ENCODE measurements at places on chromosomes 12 and 14.
A peak's percentile ranks its signal among the peaks of the same experiment; 100 is the strongest.

DNA sequence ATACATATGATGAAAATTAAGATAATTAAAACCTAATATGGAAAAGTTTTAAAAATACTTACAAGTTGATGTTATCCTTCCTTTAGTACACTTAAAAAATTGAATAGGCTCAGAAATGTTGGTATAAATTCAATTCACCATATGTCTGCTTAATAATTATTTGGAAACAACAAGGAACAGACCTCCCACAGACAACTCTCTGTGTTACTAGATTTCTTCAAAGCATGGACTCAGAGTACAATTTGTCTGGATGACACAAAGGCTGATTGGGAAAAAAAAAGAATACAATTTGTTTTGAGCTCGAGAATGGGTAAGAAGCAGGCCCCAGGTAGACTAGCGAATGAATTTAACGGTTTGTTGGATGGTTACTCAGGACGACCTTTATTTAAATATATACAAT lies 48.9 kb upstream of the BTG1 start:
- no peak for DNase-seq

DNA sequence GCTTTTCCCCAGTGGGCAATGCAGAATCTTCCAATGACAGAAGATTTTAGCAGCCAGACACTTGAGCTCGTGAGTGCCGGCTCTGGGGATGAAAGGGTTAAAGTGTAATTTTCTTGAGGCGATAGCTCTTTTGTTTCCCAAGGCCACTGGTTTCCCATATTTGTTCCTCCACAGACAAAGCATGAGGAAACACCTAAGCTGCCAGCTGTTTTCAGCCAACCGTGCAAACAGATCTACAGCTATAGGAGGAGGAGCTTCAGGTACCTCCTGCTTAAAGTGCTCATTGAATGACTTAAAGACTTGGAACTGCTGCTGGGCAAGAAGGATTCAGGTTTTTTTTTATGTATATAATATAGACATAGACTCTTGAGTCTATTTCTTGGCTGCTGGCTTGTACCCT lies 1311.5 kb downstream of the TMEM121 start:
- DNase-seq = no peak

- DNase-seq = no peak
Observed at GRCh38 chr12:123011701-123012100, 31.2 kb downstream of the ARL6IP4 start.

DNA sequence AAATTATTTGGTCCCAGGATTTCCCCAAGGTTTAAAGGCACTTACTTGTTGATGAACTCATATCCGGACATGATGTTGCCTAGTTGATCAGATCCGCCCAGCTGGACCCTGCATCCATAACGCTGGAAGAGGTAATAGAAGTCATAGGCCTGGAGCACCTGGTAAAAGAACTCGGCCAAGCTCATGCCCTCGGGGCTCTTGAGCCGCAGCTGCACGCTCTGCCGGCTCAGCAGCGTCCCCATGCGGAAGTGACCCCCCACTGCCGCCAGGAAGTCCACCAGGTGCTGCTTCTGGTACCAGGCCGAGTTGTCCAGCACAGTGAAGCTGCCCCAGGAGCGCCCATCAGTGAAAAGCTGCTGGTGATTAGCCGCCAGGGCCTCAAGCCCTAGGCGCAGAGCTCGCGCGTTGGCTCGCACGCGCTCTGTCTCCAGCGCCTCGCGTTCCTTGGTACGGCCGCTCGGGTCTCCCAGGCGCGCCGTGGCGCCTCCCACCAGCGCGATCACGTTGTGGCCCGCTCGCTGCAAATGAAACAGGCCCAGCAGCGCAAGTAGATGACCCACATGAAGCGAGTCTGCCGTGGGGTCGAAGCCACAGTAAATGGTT lies 545 bp downstream of the YARS2 start:
- peak; percentile 70 for DNase-seq

DNA sequence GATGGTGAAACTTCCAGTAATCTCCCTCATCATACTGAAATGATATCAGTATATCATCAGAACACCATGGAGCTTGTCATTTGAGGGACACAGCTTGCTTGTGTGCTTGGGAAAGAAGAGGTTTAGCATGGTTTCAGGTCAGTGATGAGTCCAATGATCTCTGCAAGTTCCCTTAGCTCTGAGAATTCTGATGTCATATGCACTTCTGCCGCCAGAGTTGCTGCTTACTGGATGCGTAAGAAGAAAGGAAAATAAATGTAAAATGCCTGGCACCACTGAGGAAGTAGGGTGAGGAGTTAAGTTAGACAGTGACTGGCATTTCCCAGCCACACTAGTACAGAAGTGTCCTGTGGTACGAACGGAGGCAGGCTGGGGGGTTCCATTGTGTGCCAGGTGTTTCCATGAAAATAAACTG lies 22.6 kb downstream of the PRKCH start:
- no peak for DNase-seq

GRCh38 chr14:101932673-101933072 lies 31.7 kb upstream of the DYNC1H1 start:
- DNase-seq = no peak

DNA sequence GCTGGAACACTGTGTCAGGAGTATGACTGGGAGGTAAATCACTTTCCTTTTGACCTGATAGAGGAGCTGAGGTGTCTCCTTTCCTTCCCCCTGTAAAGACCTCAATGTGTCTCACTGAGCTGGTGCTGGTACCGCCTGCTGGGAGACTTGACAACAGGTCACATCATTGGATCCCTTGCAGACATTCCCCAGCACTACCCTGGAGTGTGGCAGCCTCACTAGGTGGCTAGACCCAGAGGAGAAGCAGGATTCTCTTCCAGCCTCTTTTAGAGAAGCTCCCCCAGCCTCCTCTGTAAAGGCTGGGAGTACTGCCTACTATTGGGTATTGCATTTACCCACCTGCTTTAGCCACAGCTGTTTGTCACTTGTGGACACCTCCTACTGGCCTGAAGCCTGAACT lies 223.9 kb downstream of the ADGRD1 start:
- DNase-seq = no peak

DNA sequence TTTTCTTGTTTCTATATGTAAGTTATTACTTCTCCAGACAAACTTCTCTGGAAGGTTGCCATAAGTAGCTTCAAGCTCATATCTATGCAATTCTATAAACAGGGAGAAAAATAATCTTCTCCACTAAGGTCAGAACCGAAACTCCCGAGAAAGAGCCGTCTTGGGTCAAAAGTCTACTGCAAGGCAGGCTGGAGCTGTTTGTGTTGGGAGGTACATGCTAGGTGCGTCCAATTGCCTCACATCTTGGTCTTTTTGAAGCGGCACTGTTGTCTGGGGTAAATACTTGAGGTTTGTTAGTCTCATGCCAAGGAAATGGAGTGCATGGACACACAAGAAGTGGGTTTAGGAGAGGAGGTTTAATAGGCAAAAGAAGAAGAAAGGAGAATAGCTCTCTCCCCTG lies 674.7 kb upstream of the TMEM132C start:
- no peak for DNase-seq

DNA sequence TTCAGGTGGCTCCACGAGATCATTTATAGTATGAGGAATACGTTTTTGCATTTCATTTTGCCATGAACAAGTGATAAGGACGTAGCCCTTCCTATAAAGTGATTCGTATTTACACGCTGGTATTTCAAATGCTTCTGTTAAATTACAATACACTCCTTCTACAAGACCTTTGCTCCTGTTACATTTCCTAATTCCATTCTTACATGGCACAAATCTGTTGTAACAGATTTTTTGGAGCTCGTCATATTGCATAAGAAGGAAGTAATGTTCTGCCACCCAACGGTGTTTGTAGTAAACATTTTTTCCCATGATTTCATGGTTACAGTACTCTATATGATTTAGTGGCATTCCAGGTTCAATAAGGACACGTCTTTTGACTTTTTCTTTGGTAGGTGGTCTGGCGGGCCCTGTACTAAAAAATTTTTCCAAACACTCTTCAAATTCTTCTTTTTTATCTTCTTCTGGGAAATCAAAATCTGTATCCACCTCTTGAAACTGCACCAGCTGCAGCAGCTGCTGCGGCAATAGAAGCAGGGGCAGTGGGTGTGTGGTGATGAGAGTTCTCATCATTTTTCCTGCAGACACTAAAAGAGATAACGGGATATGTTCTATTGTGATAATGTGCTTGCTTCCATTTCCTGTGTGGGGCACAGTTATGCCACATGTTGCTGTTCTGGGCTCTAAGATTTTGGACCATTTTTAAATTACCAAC lies 4.2 kb downstream of the RNASE9 start:
- no peak for DNase-seq

DNA sequence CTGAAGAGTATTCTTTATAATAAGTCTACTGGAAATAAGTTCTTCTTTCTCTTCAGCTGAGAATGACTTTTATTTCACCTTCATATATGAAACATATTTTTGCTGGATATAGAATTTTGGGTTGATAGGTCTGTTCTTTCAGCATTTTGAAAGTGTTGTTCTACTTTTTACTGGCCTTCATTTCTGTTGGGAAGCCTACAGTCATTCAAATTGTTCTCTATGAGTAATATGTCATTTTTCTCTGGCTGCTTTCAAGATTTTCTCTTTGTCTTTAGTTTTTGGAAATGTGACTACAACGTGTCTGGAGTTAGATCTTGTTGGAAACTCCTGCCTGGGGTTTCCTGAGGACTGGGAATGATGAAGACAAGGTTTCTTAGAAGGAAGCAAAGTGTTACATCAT lies 10.0 kb downstream of the FGFR1OP2 start:
- DNase-seq = no peak

- no peak for DNase-seq
Observed at GRCh38 chr14:68016255-68016914, 196.8 kb downstream of the RAD51B start.

GRCh38 chr12:81369175-81369574 lies 291.3 kb downstream of the ACSS3 start:
- DNase-seq = no peak

DNA sequence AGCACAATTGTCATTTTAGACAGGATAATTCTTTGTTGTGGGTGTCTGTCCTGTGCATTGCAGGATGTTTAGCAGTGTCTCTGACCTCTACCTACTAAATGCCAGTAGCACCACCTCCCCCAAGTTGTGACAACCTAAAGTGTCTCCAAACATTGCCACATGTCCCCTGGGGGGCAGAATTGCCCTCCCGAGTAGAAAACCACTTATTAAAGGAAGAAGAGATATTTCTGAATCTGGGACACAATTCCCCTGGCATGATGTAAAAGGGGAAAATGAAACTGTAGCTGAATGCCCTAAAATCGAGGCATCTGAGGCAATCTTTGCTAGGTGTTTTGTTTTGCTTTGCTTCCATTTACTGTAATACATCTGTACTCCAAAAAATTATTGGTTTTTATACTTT lies 116.8 kb upstream of the NAP1L1 start:
- no peak for DNase-seq

DNA sequence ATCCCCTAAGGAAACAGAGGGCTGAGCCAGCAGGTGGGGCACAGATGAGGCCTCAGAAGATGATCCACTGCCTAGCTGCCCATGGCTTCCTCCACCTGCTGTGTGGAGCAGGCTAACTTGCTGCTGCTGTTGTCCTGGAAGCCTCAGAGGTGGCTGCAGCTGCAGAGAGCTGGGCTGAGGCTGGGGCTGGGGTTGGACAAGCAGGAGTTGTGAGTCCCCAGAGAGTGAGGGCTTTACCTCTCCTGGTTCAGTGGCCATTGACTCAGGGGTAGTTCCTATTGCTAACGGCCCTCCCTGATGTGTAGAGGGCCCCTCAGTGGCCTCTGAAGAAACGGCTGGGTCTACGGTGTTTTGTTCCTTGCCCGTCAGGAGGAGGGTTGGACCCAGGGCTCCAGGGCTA lies 13.7 kb upstream of the PRKAG1 start:
- no peak for DNase-seq

GRCh38 chr14:30656190-30656632 lies 34.1 kb downstream of the SCFD1 start:
- peak; percentile 39 for DNase-seq

DNA sequence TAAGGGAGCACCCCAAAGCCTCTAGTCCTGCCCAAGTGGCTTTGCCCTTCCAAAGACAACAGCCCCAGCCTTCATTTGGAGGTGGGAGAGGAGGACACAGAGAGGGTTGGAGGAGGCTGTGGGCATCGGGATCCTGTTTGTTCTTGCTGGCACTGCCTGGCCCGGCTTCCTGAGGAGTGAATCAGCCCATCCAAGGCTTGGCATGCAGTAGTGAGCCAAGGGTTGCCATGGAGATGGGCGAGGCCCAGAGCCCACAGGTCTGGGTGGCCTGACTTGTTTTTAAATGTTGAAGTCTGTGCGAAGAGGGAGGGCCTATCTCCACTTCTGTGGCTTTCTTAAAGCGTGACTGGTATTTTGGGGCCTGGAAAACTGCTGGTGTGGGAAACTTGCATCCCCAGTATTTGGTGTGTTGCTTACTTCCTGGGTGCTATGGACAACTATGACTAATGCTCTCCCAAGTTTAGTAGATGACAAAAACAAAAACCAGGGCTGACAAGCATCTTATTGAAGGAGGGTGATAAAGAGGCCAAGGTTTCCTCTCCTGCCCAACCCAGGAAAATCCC lies 15.8 kb downstream of the CD9 start:
- DNase-seq = peak; percentile 96

GRCh38 chr12:107903341-107904061 lies 129.0 kb downstream of the ASCL4 start:
- DNase-seq = peak; percentile 61

DNA sequence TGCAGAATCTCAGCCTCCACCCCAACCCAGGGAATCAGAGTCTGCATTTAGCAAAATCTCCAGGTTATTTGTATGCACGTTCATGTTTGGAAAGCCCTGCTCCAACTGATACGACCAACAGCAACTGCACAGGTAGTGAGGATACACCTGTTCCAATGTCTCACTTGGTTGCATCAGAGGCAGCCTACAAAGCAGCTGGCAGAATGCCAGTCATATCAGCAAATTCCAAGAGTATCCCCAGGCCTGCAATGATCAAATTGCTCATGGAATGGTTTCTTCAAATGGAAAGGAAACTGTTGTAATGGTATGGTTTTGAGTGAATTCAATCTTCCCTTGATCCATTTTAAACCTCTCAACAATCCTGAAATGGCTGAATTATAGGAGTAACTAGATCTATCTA lies 75.4 kb downstream of the GRIP1 start:
- DNase-seq = no peak

DNA sequence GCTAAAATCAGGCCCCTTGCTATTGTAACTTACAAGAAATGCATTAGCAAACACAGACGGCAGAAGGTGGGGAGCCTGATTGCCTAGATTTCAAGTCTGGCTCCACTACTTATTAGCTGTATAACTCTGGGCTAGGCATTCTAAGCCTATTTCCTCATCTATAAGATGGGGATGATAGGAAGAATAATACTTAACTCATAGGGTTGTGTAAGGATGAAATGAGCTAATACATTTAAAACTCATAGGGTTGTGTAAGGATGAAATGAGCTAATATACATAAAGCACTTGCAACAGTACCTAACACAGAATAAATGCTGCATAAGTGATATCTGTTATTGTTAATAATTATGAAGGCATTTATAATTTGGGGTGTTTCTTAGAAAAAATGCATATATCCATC lies 60.1 kb upstream of the DIO2 start:
- DNase-seq = no peak
